Right lung (tissue), 10 donors: ENCODE measurements at places on chromosomes 5 and 9. TPM values are rescaled to one million over a fixed set of nuclear protein-coding genes. Genes with fewer than 3 reads are reported as not detected.

The ITK gene
- 0.75 TPM for polyA plus RNA-seq

The KCNV2 gene
- polyA plus RNA-seq = 0.19 TPM

The LCN12 gene
- polyA plus RNA-seq = 25.3 TPM

The OTP gene
- not detected for polyA plus RNA-seq

The PDZD2 gene
- polyA plus RNA-seq = 16.9 TPM

DNA sequence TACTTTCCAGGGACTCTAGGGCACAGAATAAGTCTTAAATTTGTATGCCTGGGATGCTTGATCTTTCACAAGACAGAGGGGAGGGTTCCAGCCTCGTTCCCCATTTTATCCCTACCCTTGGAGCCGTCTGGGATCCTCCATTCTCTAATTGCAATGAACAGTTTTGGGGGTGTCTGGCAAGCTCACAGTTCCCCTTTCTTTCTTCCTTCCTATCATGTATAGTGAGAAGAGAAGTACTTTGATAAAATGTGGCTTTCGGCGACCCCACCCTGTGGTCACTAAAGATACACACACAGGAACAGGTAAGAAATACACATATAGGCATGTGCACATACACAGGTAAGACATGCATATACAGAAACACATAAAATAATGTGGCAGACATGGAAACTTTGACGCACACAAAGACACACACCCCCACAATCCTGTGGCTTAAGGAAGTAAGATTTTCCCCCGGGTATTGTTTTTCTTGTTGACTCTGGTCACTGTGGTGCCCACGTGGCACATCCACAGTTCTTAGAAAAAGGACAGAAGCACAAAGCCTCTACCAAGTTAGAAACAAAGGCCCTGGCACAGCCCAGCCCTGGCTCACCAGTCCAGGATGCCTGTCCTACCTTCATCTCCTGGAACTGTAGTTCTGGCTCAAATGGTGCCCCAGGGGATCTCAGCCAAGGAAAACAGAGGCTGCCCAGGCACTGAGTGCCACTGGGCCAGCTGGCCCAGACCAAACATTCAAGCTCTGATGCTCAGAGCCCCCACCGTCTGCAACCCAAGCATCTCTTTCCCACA is 6.3 kb upstream of the SMU1 start:
- no peak for DNase-seq

GRCh38 chr9:128891321-128892220 is 9.6 kb downstream of the LRRC8A start:
- no peak for DNase-seq

DNA sequence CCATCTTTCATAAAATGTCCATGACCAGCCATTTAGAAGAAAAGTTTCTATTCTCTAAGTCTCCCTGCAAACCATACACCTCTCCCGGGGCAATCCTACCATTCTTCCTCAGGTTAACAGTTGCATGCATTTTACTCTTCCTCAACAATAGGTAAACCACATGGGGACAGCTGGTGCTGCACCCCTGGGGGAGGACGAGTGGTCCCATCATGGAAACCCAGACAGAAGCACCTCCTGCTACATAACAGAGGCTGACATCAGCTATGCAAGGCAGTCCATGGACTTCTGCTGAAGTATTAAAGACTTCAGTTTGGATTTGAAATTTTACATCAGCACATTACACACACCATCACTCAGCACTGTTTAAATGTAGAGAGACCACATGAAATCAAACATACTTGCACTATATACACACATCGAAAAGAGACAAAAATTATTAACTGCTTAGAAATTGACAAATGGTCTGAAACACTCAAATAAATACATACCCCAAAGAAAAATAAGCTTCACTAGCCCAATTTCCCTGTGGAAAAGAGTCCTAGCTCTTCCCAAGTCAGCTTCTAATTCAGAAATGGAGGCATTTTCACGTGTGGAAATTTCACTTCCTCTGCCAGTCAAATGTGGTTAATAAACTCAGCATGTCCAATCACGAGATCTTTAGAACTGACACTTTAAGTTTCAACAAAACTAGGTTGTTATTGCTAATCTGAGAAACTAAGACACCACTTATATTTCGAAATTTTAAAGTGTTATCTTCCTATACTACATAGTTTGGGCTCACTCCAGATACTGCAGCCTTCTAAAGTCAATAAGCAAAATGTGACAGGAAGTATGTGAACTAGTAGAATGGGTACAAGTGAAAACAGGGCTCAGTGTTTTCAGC is 173.4 kb downstream of the ROR2 start:
- no peak for DNase-seq

DNA sequence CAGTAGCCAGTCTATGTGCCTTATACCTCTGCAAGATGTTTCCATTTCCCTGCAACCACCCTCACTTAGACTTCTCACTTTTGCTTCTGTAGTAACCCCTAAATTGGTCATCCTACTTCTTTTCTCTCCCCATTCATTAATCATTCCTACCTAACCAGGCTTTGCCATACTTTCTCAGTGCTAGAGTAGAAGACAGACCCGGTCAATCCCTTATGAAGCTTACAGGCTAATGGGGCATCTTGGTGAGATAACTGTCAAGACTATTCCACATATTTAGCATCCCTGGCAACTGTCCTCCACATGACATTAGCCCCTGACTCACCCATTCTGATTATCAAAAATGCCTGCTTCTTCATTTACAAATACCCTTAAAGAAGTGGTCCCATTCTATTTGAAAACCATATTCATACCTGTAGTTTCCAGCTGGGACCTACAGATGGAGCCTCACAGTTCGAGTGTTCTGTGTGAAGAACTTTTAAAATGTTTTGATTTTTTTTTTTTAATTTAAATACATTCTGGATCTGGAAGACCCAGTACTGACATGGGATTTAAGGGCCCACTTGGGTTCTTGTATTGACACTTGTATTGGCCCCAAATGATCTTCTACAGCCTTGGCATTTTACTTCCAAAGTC is 21.0 kb downstream of the F2RL2 start:
- DNase-seq = no peak

DNA sequence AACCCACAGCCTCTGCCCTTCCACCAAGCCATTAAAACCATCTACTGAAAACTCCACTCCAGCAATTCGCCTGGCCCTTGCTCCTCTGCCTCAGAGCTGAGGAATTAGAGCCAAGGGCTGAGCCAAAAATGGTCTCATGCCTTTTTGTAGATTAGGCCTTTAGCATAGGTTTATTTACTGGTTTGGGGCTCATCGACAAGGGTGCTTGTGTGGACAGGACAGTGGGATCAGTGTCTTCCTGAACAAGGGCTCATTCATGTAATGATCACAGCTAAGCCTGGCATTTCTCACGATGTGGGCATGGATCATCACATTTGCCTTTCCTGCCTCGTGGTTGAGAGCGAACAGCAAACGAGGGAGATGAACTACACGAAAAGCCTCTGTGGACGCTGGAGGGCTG is 59.2 kb upstream of the PHF24 start:
- DNase-seq = no peak

GRCh38 chr5:123285122-123286023 is 137.8 kb downstream of the CEP120 start:
- DNase-seq = peak; percentile 66

GRCh38 chr5:36125868-36126267 is 25.8 kb downstream of the LMBRD2 start:
- no peak for DNase-seq

DNA sequence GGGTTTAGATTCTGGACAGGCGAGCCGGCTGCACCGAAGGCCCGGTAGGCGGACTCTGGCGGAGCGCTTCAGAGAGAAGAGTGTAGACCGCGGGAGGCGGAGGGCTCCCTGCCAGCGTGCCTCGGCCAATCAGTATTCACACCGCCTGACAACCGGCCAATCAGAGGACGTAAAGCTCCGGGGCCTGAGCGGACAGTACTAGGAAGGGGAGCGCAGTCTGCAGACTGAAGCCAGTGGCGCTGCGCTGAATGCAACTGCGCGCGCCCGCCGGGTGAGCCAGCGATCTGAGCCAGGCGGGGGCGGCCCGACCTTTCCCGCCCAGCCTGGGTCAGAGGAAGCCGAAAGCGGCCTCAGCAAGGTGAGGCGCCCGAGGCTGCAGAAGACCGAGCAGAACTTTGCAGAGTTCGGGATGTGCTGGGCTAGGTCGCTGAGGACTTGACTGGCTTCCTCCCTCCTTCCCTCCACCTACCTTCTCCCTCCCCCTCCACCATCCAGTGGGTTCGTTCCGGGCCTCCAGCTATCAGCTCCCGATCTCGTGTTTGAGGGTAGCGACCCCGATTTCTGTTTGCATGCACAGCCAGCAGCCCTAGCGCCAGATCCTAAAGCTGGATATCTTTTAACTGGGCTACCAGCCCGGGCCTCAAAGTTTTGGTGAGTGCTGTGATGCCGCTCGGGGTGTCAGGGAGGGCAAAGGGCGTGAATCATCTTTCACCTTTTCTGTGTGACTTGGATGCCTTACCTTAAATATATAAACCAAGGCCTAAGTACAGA is at the start of gene DMRT2:
Gene DMRT2, plus strand, starts transcription at position 233 of the 771 bp plus-strand sequence. CDS start 1,257 bp downstream, outside the sequence.
- DNase-seq = peak; percentile 90

DNA sequence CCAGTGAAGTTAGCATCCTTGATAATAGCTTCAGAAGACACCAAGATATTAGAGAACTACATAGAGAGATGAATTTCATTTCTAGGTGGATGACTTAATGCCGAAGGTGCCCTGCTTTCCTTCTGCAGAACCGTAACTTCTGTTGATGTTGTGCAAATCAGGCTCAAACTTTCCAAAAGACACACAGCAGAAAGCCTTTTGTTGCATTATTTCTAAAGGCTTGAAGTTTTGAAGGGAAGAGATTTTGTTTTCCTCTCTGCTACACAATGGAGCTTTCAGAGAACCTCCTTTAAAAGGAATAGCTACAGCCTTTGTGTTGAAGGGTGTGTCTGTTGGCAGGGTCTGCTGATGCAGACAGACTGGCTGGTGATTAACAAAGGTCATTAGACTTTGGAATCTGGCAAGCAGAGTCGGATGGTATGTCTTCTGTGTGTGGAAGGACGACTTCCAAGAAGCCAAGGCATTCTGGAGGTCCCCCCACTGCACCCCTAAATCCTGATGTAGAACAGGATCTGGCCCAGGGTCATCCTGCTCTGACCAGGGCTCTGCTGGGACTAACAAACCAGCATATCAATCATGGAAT is 57.8 kb downstream of the ZNF462 start:
- peak; percentile 19 for DNase-seq

DNA sequence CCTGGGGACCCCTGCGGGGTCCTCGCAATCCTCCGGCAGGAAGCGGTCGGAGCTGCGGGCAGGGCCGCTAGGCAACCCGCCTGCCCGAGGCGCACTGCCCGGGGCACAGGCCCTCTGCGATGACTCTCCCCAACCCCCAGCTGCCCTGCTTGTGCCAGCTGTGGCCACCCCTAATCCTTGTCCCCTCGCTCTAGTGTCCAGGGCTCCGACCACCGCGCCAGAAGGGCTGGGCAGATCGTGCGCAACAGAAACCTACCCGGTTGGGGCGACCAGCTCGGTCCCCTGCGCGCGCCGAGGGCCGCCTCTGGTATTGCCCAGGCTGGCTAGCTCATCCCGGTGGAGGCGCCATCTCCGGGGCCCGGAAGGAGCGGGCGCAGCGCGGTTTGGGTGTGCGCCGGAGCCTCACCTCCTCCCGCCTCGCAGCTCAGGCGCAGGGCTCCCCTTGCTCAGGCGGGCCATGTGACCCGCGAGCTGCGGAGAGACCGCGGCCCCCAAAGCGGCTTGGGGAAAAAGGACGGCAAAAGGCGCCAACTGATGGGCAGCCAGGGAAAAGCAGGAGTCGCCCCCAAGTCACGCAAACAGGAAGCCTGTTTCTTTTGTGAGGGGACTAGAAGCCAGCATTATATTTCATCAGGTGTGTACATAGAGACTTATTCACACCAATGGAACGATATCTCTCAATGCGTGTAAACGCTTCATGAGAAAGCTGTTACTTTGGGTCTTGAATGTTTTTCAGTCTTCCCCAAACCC is 46.8 kb upstream of the RNF20 start:
- peak; percentile 65 for DNase-seq

DNA sequence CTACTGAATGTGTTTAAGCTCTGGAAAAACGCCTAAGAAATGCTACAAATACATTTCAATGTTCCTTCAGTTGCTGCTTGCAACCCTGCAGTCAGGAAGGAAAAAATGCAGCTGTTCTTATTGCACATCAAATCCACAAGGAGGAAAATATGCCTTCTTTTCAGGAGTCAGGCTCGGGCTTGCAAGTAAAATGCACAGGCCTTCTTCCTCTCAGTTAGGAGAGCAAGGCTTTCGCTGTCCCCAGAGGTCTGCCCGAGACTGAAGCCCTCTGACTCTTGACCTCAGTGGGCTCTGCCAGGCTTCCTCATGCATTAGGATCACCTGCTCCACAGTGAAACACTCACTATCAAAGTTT is 899 bp upstream of the SHC3 start:
- DNase-seq = no peak

DNA sequence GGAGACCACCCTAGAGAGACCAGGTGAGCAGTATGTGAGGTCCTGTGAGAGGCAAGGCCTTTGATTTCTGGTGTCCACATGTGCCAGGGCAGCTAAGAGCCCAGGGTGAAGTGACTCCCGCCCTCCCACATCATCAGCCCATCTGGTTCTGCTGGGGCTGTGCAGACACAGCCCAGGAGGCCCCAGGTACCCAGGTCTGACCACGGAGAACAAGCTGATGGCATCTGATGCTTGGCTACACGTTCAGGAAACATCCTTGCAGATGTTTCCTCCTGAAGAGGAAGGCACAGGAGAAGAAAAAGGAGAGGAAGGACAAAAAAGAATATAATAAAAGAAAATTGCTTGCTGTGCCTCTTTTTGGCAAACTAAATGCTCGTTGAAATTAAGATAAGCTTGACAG is 225.8 kb downstream of the PAX5 start:
- no peak for DNase-seq
